ENCODE measurements at places on chromosomes 1 and 21.

DNA sequence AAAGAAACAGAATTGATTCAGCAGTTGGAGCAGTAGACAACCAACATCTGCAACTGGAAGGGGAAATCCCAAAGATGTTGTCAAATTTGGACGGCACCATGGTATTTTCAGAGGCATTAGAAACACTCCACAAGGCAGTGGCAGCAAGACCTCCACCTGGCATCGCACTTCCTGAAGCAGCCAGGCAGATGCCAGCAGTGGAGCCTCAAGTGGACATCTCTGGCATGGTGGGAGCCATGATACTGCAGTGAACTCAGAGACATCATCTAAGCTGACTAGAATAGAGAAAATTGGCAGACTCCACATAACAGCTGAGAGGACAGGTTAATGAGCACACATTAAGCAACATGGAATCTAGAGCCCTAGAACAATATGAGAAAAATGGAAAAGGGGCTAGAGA lies 33.9 kb upstream of the RGS8 start:
- no peak for DNase-seq

- DNase-seq, result no peak
Observed at GRCh38 chr21:32779983-32780382, 8.4 kb upstream of the PAXBP1 start.

- no peak for DNase-seq
Observed at GRCh38 chr21:31559368-31560119, 99.9 kb upstream of the SOD1 start.

GRCh38 chr1:234149217-234149616 lies 224.0 kb upstream of the COA6 start:
- no peak for DNase-seq

DNA sequence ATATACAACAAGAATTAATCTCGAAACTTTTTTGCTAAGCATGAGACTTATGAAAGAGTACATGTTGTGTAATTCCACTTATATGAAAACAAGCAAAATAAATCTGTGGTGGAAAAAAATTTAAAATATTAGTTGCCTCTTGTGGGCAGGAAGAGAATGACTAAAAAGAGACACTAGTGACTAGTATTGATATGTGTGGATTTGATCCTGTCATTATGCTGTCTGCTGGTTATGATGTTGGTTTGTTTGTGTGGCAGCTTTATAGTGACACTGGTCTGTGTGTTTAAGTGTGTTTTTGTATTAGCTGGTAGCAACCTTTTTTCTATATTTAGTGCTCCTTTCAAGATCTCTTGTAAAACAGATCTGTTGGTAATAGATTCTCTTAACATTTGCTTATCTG lies 267.8 kb upstream of the NRIP1 start:
- DNase-seq, result no peak
